ENCODE measurements at places on chromosomes 16 and 17. TPM values are rescaled to one million over a fixed set of nuclear protein-coding genes. Genes with fewer than 3 reads are reported as not detected.

CAPN15 gene
- total RNA-seq: 91.9 TPM

DNA sequence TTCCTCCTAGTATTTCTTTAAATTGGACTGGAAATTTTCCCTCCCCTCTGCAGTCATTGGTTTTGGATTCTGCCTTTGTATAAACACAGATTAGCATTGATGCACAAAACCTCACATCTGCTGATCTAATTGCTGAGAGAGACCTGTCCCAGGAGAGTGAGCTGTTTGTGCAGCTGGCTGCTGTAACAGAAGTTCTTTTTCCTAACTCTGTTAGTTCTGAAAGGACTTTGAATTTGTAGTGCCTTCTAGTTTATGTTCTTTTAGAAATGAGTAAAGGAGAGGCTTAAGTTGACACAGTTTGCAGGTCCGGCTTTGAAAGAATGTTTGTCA, 45.2 kb upstream of the KPNB1 start:
- no peaks in the 10 kb centered on the region for H3K4me1 ChIP-seq
- no peak overlapping the region for H3K27ac ChIP-seq
- no peak overlapping the region for H3K4me3 ChIP-seq
- H3K27me3 ChIP-seq: no peaks in the 10 kb centered on the region
- peaks cover 10% of the 10 kb centered on the region for H3K36me3 ChIP-seq

GRCh38 chr16:83774066-83774465, 33.7 kb upstream of the HSBP1 start:
- H3K4me3 ChIP-seq: no peak overlapping the region
- no peak overlapping the region for H3K27ac ChIP-seq
- no peak for DNase-seq
- H3K36me3 ChIP-seq: no peaks in the 10 kb centered on the region

DNA sequence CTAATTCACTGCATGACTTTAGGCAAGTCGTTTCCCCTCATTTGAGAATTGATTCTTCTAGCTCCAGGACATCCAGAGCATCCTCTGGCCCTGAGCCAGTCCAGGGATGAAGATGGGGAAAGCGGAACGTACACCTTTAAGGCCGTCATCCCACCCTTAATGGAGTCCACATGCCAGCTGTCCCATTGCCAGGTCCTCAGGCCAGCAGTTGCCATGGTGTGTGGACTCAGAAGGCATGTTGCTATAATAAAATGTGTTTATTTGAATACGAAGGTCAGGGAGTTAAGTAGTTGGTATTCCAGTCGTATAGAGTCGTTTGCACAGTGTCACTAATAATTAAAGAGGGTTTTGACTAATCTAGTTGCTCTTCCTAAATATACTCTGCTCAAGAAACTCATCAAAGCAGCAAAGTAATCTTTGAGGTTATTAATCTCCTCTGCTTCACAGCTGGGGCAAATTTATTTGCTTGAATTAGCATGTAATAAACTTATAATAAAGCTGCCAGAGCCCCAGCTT, 30.4 kb downstream of the CCDC182 start:
- no peaks in the 10 kb centered on the region for H3K36me3 ChIP-seq
- no peak overlapping the region for H3K4me3 ChIP-seq
- H3K4me1 ChIP-seq: no peaks in the 10 kb centered on the region

Data from CD8-positive, alpha-beta memory T cell (primary cell).